Activated CD4-positive, alpha-beta T cell treated with anti-CD3 and anti-CD28 coated beads, Interleukin-2, amount 50 U/mL, for 24 hours (primary cell): ENCODE measurements at places on chromosomes 7 and 10.

GRCh38 chr7:18855796-18856195 lies 261.6 kb downstream of the TWIST1 start:
- DNase-seq: no peak

- DNase-seq: no peak
These were observed 12.5 kb upstream of the CALD1 start for GRCh38 chr7:134766779-134767519.

DNA sequence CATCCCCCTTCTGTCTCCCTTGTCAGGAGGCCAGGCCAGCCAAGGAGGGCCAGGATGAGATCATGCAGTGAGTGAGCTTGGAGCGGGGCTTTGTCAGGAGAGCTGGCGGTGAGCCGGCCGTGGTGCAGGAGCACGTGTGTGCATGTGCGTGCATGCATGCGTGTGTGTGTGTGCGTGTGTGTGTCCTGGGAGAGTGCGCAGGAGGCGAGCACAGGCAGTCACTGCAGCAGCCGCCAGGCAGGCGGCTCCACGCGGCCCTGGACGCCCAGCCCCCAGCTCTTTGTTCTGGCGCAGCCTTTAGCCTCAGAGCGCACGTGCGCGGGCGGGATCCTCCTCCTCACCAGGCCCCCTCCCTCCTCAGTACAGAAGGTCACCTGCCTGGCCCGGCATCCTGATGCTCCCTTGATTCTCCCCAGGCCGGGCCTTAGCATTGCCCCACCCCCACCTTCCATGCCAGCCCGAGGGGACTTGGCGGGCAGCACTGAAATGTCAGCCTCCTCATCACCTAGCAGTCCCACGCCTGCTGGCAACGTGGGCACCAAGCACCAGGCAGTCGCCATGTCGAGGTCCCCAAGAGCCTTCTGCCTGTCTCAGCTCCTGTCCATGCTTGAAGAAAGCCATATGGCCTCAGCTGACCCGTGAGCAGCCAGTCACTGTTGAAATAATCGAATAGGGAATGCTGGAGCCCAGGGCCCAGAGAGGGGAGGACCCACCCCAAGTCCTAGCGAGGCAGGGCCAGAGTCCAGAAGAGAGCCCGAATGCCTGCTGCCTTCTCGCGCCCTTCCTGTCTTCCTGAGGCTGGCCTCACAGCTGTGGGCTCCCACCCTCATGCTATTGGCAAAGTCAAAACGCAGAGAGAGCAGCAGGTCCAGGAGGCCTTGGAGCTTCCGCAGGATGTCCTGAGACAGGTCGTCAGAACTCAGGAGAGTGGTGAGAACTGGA lies 125.9 kb upstream of the PPIF start:
- DNase-seq: no peak

GRCh38 chr10:88389456-88389855 lies 193.7 kb downstream of the RNLS start:
- DNase-seq: no peak

DNA sequence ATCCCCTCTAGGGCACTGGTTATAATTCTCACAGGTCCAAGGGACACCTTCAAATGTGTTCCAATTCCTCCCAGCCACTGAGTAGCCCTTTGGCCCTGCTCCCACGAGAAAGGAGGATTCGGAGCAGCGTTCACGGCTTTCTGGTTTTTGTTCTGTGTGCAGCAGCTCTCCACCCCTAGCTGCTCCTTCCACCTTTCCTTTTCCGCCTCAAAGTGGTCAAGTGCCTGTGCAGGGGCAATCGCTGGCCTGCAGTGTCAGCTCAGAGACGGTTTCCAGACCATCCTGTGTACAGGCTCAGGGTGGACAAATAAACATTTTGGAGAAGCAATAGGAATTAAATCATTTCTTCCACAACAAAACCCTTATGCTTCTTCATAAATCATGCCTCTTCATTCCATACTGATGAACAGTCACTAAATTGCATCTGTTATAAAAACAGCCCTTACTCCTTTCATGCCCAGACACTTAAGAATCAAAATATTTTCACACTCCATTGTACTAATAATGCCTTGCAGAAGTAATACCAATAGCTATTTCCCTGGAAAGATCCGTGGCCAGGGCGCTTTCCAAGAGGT lies 1.1 kb downstream of the KIAA1549 start:
- DNase-seq: no peak

GRCh38 chr10:37747081-37747480 lies 110.3 kb downstream of the ZNF248 start:
- DNase-seq: no peak

GRCh38 chr10:60288256-60288655 lies 101.4 kb downstream of the ANK3 start:
- no peak for DNase-seq

DNA sequence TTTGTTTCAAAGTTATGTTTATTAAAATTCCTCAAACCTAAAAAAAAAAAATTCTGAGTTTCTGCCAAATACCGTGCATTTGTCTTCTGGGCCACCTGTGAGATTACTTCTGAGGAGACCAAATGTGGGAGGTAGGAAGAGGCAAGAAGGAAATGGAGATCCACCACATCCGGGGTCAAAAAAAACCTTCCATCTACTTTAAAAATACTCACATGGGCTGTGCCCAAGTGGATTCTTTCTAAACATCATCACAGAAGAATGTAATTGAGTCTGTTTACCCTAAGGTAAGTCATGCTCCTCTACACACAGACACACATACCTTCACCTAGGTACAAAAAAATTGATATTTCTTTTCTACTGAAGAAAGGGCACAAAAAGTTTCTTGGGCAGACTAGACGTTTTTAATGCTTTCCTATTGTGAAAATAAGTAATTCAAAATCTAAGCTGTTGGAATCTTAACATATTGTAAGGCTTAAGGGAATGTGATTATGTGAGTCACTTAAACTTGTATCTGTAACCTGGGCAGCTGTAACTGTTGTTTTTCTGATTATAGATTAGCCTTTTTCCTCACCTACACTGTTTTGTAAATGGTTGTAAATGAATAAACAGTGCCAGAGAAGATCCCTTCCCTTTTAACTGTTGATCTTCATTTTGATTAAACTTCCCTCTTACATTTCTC lies 19.1 kb upstream of the SPOCK2 start:
- no peak for DNase-seq

- no peak for DNase-seq
These were observed 169.9 kb upstream of the BMPER start for GRCh38 chr7:33735403-33735802.
